Prostate gland (tissue), 2 donors: ENCODE measurements at places on chromosomes 16 and 17. TPM values are rescaled to one million over a fixed set of nuclear protein-coding genes. Genes with fewer than 3 reads are reported as not detected.

- DNase-seq = no peak
Observed at GRCh38 chr17:2716649-2717048, 5.1 kb upstream of the CLUH start.

DNA sequence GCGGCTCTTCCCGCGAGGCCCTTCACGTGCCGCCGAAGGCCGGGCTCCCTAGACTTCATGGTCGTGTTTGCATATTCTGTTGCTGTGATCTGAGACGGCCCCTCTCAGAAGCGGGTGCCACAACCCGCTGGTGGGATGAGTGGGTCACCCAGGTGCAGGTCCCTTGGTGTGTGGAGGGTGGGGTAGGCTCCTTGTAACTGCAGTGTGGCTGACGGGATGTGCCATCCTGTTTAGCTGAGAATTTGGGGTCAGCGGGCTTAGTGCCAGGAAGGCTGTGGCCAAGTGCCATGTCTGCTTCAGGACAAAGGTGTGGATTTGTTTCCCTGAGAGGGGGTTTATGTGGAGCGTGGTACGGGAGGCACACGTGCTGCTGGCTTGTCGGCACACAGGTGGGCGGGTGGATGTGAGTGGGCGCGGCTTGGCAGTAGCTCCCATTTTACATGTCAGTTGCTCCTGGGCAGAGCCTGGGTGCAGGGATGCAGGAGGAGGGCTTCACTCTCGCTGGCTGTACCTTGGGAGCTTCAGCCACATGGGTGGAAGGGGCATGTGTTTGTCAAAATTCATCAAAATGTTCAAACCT lies 9.2 kb upstream of the WFIKKN1 start:
- peak; percentile 43 for DNase-seq

GRCh38 chr17:49597928-49598655 lies 22.4 kb downstream of the NXPH3 start:
- no peak for DNase-seq

TNS4 gene
- total RNA-seq = 51.3 TPM

GRCh38 chr17:17993852-17994251 lies 21.2 kb downstream of the DRC3 start:
- DNase-seq = no peak
